ENCODE measurements at places on chromosomes 13 and 19.

DNA sequence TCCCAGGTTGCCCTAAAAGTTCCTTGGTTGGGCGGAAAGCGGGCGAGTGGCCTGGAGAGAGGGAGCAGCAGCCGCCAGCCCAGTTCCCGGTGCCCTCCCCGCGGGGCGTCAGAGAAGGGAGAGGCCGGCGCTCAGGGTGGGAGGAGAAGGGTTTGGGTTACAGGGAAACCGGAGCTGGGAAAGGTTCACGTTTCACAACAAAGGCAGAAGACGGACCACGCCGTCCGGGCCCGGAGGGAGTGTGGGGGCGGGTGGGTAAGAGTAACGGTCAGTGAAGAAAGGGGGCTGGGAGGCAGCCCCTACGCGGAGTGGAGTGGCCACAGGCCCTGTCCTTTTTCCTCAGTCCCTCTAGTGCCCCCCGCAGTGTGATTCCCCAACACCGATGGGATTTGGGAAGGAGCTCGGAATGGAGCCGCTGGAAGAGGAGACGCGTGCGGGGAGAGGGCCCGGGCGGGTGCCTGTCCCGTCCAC lies 1.6 kb downstream of the SIX5 start:
- no peak for DNase-seq

- no peak for DNase-seq
These were observed 2.4 kb downstream of the TICAM1 start for GRCh38 chr19:4829001-4829712.

- DNase-seq, result no peak
These were observed 2.1 kb downstream of the SEMA6B start for GRCh38 chr19:4557144-4557970.

DNA sequence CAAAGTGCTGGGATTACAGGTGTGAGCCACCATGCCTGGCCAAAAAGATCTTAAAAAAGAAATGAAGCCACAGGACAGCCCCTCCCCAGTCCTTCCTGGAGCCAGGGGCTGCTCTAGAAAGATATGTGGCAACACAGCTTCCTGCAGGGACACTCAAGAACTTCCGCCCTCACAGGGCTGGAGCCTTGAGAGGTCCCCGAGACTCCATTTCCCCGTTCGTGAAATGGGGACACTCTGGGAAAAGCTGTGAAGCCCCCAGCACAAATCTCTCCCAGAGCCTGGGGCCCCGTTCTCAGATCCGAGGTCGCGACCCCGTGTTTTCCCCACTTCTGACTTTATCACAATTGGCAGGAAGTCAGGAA lies 2.5 kb upstream of the GPX4 start:
- DNase-seq, result no peak

DNA sequence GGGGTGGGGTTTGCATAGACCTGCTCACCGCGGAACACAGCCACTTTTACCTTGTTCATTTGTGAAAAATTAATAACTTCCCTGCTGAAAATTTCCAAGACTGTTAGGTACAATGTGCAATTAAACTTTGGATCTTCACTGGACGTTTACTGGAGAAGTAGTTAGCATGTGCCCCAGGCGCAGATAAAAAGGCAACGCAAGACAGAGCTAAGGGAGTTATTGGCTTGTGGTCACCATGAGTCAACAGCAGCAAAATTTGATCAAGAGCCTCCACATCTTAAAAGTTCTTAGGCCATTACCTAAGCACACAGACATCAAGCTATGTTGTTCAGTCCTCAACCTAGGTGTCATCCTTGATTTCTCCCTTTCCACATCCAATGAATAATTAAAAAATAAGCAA lies 257.0 kb downstream of the LHFPL6 start:
- DNase-seq, result no peak

- no peak for DNase-seq
These were observed 45.8 kb downstream of the TNFSF13B start for GRCh38 chr13:108315273-108315672.

- DNase-seq, result no peak
These were observed 6.2 kb downstream of the ABHD8 start for GRCh38 chr19:17296976-17297375.

GRCh38 chr13:94352057-94352456 lies 127.4 kb downstream of the DCT start:
- DNase-seq, result no peak

GRCh38 chr13:96834626-96835025 lies 159.7 kb downstream of the OXGR1 start:
- no peak for DNase-seq

DNA sequence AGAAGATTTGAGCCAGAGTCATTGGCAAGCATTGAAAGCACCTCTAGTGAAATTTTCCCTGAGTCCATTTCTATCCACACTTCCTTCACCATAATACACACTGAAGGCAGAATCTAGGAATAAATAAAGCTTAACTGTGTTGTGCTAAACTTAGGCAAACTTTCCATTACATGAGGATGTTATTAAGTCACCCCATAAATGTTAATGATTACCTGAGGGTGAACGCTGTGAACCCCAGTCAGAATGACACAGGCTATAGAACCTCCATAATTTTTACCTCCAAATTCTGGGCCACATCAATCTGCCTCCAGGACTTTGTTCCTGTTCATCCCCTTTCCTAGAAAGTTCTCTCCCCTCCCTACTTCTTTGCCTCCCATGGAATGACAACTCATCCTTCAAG lies 71.0 kb downstream of the RAP2A start:
- DNase-seq, result no peak

GRCh38 chr19:4154571-4155312 lies 1.3 kb downstream of the CREB3L3 start:
- no peak for DNase-seq

DNA sequence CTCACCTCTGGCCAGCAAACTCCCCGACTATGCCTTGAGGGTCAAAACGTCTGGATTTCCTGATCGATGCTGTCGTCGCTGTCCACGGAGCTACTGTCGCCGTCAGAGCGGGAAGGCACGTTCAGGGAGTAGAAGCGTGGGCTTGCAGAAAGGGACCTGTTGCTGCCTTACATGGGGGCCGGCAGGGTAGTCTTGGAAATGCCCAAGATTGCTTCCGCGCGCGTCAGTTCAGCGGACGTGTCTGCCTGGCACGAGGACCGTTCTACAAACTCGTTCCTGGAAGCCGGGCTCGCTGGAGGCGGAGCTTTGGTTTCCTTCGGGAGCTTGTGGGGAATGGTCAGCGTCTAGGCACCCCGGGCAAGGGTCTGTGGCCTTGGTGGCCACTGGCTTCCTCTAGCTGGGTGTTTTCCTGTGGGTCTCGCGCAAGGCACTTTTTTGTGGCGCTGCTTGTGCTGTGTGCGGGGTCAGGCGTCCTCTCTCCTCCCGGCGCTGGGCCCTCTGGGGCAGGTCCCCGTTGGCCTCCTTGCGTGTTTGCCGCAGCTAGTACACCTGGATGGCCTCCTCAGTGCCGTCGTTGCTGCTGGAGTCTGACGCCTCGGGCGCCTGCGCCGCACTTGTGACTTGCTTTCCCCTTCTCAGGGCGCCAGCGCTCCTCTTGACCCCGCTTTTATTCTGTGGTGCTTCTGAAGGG lies 15.4 kb downstream of the RB1 start:
- DNase-seq, result no peak

- DNase-seq, result no peak
These were observed 98.0 kb downstream of the PRR20E start for GRCh38 chr13:57264965-57265364.

GRCh38 chr13:49403996-49404702 lies 39.7 kb downstream of the CAB39L start:
- no peak for DNase-seq

GRCh38 chr13:40464337-40465014 lies 202.0 kb downstream of the FOXO1 start:
- no peak for DNase-seq

DNA sequence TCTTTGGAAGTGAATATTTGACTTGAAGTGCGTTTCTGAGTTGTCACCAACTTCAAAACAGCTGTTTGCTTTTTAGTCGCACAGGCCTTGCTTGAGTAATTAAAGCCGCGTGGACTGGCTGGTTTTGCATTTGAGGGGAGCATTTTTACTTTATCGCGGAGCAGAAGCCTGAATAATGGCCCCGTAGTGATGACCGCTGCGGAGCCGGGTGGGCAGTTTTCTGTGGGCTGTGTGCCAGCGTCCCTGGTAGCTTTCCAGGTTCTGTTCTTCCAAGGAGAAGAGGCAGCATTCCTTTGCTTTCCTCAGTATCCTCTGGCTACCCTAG lies 1.1 kb downstream of the NAA16 start:
- no peak for DNase-seq
